IPS-NIHi11 (cell line): ENCODE measurements at places on chromosomes 7 and 10.
A peak's percentile ranks its signal among the peaks of the same experiment; 100 is the strongest.

- DNase-seq = peak; percentile 78
These were observed 178.3 kb downstream of the CDCA7L start for GRCh38 chr7:21767300-21767900.

DNA sequence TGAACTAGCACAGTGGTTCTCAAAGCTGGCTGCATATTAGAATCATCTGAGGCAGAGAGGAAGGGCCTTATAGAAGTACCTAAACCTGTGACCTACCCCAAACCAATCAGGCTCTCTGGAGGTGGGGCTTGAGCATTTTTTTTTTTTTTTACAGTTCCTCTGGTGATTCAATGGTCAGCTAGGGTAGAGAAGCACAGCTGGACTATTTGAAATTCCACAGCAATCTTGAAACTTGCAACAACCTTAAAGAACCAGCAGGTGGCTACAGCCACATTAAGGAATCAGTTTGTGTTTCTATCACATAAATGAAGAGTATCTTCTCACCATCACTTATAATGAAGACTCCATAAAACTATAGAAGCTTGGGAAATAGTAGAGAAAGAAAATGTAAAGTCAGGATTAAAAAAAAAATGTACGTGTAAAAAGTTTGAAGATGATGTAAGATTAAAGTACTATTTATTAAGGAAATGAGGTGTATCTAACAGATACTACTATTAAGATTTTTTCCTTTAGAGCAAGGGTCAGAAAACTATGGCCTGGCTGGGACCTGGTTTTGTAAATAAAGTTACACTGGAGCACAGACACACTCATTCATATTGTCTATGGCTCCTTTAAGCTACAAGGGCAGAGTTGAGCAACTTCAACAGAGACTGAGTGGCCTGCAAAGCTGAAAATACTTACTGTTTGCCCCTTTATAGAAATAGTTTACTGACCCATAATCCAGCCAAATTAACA is 3.8 kb downstream of the RTKN2 start:
- DNase-seq = peak; percentile 68

DNA sequence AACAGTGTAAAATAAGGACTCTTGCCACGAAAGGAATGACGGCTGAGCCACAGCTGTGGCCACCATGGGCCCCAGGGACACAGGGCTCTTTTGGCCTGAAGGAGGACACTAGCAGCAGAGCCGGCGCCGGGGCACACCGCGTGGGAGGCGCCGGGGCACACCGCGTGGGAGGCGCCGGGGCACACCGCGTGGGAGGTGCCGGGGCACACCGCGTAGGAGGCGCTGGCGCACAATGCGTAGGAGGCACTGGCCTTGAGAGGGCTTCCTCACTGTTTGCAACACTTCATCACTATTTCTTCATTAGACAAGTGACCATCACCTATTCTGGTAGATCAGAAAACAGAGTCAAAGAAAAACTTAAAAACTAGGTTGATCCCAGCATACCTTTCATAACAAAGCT is 23.4 kb downstream of the ESYT2 start:
- DNase-seq = no peak

- DNase-seq = no peak
These were observed 1128.5 kb downstream of the TYW1 start for GRCh38 chr7:68125168-68125567.

- no peak for DNase-seq
These were observed 89.1 kb downstream of the CELF2 start for GRCh38 chr10:11106621-11107374.

DNA sequence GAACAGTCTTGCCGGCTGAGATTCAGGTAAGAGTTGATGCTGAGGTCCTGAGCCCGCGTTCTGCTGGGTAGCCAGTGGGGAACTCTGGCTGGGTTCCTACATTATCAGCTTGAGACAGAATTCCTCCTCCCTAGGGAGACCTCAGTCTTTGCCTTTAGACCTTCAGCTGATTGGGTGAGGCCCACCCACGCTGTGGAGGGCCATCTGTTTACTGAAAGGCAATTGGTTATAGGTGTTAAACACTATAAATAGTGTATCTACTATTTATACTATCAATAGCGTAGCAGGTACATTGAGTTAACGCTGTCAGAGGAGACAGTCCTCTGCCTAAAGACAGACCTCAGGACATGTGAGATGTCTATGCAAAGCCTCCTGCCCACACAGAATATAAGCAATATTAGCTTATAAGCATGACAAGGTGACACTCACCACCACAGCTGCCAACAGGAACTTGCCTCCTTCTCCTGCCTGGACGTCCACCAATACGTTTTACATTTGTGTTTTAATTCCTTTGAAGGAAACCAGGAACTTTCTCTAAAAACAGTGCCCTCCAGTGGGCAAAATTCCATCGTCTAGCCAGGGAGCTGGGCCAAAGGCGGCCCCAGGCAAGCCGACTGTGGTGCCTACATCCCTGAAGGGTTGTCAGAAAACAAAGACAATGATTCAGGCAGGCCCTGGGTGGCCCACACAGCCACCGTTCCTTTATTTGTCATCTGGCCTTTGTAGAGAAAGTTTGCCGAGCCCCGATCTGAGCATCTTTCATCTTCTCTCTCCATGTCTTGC is 58.8 kb downstream of the INSIG1 start:
- DNase-seq = peak; percentile 67

DNA sequence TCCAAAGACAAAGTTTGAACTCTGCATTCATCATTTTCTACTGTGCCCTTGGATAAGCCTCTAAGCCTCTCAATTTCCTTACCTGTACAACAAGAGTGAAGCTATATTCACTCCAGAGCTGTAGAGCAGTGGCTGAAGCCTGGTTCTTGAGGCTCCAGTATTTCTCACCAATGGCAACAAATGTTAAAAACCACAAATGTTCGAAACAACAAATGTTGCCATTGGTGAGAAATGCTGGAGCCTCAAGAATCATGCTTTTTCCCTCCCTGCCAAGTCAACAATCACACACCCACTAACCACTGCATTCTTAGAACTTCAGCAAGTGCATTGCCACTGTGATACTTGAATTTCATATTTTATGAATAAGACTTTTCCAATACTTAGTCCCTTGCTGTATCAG is 237.9 kb downstream of the TMEM26 start:
- no peak for DNase-seq

GRCh38 chr7:149626972-149627371 is 129.4 kb upstream of the ZNF746 start:
- DNase-seq = no peak

DNA sequence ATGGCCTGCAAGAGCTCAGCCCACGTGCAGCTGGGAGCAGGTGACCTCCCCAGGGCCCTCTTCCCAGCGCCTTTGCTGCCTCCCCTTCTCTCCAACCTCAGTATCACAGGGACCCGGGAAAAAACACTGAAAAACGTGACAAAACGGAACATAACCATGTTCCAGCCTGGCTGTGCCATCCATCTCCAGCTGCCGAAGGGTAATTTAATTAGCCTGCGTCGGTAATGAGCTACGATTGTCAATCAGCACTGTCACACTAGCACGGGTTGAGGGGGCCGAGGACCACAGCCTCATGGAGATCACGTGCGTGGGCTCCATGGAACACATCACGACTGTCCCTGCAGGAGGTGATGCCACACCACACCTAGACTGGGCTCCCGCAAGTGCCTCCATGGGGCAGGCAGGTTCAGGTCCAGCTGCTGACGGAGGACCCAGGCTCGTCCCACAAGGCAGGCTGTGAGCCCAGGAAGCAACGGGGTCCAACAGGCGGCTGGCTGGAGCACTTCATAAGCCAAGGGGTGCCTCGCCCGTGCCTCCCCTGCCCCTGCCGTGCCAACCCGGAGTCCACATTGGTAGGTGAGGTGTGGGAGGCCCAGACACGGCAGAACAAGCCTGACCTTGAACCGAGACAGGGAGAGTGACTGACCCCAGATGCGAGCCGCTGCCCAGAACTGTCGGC is 199.5 kb downstream of the ELFN1 start:
- DNase-seq = no peak

GRCh38 chr10:121027371-121027770 is 176.2 kb downstream of the WDR11 start:
- no peak for DNase-seq

GRCh38 chr7:158550394-158550700 is 37.3 kb downstream of the PTPRN2 start:
- no peak for DNase-seq

DNA sequence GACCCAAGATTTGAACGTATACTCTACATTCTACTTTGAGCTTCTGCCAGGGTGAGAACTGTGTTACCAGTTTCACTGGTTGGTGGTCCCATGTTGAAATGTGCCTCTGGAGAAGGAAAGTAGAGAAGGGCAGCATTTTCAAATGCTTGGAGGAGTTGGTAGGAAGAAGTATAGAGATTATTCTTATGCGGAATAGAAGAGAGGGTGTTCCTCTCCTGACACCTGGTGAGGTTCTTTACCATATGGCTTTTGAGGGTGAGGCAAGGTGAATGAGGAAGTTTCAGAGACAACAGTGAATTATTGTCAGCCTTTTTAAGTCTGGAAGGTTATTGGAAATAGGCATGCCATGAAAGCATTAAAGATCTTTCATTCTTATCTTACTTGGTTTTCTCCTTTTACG is 34.3 kb downstream of the R3HCC1L start:
- DNase-seq = no peak

GRCh38 chr7:66379542-66380160 is 174.5 kb downstream of the TPST1 start:
- no peak for DNase-seq

GRCh38 chr7:43307522-43307921 is 195.1 kb downstream of the HECW1 start:
- no peak for DNase-seq

DNA sequence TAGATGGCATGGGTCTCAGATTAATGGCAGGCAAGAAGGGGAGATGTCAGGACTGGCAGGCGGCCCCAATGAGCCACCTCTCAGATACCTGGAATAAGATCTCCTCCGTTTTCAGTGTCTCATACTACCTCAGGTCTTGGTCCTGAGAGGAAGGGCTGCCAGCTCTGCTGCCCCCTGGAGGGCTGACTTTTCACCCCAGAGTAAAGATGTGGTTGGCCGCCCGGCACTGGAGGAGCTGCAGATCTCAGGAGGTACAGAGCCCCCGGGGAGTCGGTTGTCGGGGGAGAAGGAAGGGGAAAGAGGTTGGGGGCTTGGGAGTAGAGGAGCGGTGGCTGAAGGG is 642 bp upstream of the COL13A1 start:
- peak; percentile 73 for DNase-seq
